ENCODE measurements at places on chromosomes 7 and 10.

GRCh38 chr10:47254611-47255010 lies 45.4 kb upstream of the GDF10 start:
- DNase-seq = no peak

DNA sequence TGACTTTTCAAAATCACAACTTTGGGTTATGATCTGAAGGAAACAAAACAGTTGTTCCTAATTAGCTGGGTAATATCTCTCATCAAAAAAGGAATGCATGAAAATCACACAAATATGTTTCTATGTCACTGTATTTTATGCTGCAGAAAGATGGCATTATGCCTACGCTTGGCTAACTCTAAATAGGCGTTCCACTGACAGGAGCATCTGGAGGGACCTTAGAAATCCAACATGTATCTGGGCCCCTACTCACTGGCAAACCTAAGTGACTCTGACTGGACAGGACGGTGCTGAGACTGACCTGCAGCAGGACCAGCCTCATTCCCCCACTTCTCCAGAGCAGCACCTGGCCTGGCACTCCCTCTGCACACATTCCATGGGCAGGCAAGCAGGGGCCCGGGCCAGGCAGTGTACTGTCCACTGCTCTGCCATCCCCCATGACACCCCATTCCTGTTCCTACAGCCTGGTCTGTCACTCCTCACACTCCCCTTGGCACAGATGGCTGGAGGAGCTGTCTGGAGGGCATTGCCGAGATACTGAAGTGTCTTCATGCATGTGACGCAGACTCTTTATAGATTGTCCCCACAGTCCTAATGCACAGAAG lies 2.6 kb upstream of the MYL7 start:
- DNase-seq = no peak

- no peak for DNase-seq
These were observed 4.6 kb downstream of the CYP3A5 start for GRCh38 chr7:99674995-99675742.

DNA sequence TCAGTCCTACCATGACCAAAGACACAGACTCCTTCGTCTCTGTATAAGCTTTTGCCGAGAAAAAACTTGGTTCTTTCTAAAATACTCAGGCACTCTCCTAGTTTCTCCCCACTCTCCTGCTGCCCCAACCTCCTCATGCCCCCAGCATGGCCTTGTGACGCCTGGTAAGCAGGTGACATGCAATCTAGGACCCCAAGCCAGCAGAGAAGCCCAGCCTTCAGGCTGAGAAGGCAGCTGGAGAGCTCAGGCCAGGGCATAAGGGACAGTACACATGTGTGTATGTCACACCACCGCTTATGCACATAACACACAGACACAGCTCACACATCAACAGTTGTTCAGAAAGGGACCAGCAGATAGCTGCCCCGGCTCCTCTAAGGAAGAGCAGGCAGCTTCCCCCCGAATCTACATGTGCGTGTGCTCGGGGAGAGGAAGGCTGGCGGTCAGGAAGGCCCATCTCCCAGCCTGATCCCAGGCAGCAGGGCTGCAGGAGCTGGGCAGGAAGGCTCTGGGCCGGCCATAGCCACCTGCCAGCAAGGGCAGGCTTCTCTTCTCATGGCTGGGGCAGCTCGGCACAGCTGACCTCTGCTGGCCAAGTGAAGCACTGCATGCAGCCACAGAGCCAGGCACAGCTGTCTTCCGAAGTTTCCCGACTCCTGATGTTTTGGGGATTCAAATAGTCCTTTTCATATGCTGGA lies 8.5 kb downstream of the DDX56 start:
- DNase-seq = no peak

- no peak for DNase-seq
These were observed 37.5 kb downstream of the AHCYL2 start for GRCh38 chr7:129262324-129262723.

- no peak for DNase-seq
These were observed 88.3 kb downstream of the CHN2 start for GRCh38 chr7:29282819-29283414.

GRCh38 chr10:817371-817770 lies 114.1 kb downstream of the LARP4B start:
- DNase-seq = no peak

DNA sequence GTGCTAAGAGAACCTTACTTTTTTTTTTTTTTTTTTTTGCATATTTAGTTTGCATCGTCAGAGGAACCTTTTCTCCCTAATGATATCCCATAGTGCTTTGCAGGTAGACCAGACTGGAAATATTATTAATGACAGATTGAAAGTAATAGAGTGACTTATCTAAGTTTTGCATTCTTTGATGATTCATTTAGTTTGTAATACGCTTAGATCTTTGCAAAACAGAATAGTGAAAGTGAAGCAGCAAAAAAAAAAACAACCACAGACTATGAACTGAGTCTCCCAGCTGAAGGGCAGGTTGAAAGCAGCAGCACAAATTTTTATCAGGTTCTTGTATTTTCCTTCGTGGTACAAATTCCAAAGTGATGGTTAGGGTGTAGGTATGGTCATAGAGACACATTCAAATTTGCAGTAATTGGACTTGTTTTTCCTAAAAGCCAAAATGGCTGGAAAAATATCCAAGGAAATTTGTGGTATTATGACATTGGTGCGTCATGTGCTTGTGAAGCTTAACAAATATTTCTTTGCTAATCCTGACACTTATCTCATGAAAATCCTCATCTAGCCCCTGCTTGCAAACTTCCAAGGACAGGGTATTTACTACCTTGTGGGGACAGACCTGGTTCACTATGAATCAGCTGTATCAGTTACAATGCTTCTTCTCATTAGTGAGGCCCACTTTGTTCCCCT lies 81.8 kb upstream of the CREB5 start:
- no peak for DNase-seq

DNA sequence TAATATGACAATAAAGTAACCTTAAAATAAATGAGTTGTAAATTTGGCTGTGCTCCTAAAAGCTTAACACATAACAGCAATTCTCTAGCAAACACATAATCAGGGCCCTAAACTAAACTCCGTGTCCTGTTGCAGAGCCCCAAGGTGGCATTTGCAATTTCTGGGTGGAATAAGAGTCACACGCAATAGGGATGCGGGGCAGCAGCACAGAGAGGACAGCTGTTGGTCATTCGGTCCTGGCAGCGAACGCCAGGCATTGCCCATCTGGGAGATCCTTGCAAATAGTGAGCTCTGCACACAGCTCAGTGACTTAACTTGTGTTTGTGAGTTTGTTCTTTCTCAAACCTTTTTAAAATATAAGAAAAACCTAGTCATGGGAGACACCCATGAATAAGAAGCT lies 25.7 kb downstream of the PAXIP1 start:
- DNase-seq = no peak

GRCh38 chr7:158291998-158292397 lies 295.6 kb downstream of the PTPRN2 start:
- no peak for DNase-seq

DNA sequence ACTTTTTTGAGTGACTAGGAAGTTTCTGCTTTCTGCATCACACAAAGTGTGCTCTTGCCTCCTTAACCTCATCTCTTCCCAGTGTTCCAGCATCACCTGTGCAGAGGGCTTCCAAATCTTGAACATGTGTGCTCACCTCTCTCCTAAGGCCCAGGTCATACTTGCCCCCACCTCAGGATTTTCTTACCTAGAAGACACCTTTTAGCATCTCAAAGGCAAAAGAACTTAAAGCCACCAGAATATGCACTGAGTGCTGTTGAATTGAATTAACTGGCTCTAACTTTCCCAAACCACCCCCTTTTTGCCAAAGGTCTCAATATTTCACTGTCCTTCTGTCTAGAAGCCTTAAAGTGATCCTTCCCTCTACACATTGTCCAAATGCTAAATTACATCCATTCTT lies 66.5 kb downstream of the SRI start:
- DNase-seq = no peak

DNA sequence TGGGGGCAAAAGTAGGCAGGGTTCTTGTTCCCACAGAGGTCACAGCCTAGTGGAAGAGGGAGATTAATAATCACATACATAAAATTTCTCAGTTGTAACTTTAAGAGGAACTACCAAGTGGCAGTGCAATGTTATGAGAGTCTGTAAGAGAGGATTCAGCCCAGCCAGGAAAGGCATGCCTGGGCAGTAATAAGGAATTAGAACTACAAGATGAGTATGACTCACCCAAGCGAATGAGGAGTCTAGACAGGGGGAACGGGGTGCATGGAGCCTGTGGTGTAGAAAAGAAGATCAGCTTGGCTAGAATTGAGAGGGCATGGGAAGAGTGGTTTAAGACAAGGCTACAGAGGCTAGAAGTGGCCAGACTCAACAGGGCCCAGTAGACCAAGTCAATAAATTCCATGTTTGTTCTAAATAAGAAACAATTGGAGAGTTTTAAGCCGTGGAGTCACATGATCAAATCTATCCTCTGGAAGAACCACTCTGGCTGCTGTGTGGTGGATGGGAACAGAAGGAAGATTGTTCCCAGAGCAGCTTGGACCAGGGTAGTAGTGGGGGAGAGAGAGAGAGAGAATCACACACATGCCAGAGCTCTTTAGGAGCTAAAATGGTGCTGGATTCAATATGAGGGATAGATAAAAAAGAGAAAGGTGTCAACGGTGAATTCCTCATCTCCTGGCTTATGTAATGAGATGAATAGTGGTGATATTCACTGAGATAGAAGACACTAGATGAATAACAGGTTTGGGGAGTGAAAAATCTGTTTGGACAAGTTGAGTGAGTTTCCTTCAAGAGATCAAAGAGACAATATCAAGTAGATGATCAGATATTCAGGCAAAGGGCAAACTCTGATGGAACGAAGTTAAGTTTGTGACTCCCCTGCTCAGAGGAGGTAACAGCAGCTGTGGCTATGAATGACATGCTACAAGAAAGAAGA lies 265.1 kb downstream of the FGFR2 start:
- DNase-seq = no peak

GRCh38 chr10:79071396-79071923 lies 2.7 kb downstream of the ZMIZ1 start:
- no peak for DNase-seq

GRCh38 chr10:35420044-35420443 lies 83.7 kb downstream of the CCNY start:
- DNase-seq = no peak

DNA sequence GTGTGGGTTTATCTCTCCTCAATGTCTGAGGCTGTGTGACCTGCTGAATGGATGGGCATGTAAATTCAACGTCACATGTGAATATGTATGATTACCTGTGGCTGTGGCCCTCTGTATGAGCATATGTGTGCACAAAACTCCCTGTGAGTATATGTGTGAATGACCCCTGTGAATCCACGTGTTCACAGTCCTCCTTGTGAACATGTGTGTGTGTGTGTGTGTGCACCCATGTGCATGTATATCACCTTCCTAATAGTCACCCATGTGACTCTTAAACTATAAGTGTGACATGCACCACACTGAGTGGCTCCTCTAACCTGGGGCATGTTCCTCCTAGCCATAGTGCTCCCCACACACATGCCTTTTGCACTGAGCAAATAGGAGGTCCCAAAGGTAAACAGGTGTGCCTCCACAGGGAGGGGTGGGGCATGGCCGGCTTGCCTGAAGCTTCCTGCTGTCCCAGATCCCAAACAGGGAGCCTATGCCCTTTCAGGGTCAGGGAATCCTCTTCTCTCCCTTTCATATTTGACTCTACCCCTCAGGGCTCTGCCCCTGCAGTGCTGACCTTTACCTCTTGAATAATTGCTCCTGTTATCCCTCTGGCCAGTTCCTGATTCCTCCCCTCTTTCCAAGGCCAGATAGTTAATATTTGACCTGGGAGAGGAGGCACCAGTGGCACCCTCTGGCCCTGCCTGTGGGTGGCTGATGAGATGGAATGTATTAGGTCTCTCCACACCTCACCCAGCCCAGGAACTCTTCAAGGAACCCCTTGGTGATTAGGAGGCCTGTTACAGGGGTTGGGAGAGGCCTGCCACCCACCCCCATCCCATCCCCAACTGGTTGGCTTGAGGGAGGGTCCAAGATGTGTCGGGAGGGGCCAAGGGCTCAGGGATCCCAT lies 1.9 kb downstream of the SEMA4G start:
- no peak for DNase-seq

DNA sequence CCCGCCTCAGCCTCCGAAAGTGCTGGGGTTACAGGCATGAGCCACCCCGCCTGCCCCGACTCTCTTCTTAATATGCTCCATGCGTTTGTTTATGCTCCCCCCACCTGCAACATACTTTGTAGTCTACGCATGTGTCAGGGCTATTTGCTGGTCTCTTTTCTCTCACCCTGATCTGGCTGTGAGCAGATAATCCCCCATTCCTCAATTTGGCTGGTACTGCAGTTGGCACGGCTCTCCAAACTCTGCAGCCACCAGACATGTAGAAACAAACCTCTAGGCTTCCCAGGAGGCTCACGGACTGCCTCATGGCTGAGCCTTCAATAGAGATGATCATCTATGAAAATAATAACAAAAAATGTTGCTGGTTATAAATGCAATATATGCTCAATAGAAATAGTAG lies 540.3 kb upstream of the GALNT17 start:
- DNase-seq = no peak

- no peak for DNase-seq
These were observed 93.0 kb downstream of the EXOC4 start for GRCh38 chr7:133345690-133346421.

DNA sequence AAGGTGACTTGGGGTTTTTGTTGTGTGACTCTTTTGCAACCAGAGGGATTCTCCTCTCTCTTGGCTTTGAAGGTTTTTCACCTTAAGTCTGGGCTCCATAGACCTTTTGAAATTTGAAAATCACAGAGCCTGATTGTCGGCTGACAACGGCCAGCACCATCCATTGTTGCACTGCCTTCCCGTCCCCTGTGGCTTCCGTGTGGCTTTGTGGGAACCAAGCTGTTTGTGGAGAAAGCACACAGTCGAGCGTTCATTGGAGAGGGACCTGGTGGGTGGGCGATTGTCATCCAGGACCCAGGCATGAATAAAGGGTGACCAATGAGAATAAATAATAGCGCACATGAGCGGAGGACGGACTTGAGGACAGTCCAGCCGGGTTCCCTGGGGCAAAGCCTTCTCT lies 7.4 kb upstream of the RAMP3 start:
- DNase-seq = no peak

- no peak for DNase-seq
These were observed 22.6 kb downstream of the NKX2-3 start for GRCh38 chr10:99555371-99555770.

GRCh38 chr7:29332042-29332811 lies 137.7 kb downstream of the CHN2 start:
- no peak for DNase-seq
